Renal pelvis (tissue), 12 donors: ENCODE measurements at places on chromosomes 12 and 14.

DNA sequence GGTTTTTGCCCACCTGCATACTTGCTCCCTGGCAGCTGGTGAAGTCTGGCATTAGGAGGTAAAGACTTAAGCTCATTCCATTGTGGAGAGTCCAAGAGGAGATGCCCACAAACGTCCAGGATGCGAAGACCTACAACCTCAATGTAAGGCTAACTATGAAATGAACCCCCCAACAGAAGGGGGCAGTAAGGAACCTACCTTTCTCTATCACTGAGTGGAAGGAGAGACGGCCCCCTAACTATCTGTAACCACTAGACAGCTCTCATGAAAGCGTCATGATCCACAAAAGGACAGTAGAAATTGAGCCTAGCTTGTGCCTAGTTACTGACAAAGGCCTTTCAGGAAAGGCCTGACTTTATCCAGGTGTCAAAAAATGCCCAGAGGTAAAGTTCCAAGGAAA lies 55.3 kb downstream of the ZFYVE21 start:
- no peak for DNase-seq

- no peak for DNase-seq
Observed at GRCh38 chr12:69457433-69457832, 12.8 kb upstream of the FRS2 start.

DNA sequence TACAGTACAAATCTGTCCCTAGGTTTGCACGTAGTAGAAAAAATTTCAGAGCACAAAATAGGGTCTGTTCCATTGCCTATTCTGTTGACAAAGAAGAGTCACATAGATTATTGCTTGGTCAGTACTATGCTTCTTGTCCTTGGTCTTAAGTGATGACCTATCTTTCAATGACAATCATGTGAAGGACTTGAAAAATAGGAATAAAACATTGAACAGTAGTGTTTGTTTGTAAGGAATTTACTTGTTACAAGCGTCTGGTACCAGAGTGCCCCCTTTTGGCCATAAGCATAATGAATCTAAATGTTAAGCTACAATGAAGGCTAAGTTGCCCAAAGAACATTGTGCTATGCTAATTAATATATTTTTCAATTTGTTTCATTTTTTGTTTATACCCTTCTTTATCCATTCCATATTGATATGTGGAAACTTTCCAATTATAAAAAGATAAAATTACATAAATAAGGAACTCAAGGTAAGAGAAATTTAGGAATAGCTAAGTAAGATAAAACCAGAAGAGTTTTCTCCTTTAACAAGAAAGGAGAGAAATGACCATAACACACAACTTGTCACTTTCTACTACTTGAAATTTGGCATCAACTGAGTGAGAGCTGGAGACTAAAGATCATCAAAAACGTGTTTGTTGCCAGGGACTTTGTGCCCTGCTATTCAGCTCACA lies 204.7 kb downstream of the EPS8 start:
- no peak for DNase-seq

- no peak for DNase-seq
Observed at GRCh38 chr12:31768046-31768445, 39.2 kb upstream of the AMN1 start.

DNA sequence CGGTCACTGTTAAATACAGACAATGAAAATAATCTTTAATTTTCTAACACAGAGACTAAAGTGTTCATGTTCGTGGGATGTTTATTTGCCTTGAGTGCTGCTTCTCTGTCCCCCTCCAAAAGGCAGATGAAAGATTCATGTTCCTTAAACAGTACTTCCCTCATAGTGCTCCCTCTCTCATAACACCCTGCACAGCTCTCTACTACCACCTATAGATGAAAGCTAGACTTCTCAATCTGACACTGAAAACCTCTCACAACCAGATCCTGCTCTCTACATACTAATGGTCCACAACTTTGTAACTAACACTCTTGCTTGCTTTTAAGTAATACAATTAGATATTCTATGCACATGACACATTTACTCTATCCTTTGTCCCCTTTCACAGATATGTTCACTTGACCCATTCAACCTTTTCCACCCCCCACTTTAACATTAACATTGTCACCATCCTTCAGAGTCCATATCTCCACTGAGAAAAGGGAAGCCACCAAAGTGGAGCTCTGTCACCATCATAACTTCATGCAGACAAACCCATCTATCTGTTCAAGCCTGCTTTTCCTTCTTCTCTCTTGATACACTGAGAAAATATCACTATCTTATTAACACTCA lies 266.4 kb upstream of the USP15 start:
- DNase-seq = peak; percentile 14

DNA sequence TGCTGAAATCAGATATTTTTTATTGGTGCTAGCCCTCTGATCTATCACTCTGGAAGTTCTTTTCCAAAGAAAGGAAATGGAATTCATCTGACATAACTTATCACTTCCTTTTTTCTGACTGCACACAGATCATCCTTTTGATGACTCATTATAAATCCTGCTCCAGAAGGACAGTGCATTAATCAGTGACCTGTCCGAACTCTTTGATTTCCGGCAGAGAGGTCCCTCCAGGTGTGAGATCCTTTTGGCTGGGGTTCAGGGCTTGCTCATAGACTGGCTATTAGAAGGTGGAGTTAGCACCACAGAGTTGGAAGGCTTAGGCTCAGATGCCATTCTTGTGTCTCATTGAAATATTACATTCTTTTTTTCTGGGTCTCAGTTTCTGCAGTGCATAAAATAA lies 328.2 kb downstream of the ZFP36L1 start:
- DNase-seq = no peak

DNA sequence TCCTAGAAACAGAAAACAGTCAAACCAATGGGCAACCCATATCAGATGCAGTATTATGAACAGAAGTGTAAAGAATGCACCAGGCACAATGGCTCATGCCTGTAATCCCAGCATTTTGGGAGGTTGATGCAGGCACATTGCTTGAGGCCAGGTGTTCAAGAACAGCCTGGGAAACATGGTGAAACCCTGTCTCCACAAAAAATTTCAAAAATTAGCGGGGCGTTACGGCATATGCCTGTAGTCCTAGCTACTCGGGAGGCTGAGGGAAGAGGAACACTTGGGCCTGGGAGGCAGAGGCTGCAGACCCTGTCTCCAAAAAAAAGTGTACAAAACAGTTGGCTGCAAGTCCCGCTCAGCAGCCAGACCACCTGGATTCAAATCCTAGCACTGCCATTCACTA lies 4.9 kb downstream of the PXN start:
- no peak for DNase-seq

DNA sequence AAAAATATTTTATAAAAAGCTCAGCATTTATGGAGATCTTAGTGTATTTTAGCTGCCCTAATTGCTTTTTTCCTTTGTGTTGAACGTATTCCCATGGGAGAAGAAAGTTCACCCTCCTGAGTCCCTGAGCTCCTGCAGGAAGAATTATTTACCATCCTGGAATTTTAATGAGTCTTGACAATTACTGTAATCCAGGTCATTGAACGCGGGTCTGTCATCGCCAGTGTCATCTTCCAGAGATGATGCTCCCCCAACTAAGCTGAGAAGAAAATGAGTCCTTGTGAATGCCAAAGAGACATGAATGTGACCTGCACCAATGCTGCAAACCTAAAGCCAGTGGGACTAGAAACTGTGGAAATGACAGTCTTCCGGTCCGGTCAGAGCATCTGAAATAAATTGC lies 129.5 kb downstream of the FBXL14 start:
- no peak for DNase-seq
